ENCODE measurements at places on chromosomes 11 and 22.

DNA sequence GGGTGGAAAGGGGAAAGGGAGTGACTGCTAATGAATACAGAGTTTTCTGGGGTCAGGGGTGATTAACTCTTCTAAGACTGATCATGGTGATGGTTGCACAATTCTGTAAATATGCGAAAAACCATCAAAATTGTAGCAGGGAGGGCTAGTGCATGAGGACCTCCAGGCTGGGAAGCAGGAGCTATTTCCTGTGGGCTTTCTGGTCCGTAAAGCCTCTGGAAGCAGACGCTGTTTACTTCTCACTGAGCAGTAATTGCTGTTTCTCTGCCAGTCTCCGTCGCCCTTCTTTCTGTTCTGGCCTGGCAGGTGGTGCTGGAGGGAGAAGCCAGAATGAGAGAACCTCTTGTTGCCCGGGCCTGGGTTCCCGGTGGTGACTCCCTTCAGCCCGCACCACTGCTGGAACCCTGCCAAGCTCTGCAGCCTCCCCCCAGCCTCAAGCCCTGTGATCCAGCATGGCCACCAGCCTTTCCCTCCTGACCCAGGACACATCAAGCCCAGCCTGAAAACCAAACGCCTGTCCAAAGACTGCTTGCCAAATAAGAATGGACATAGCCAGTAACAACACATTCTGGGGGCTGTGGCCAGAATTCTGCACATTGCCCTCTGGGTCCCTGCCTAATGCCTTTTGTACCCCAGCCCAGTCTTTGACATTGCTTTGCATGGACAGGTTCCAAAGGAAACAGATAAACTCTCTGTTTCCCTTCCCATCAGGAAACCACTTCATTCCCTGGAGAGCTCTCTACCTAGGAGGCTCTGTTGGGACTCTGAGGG, 201.0 kb upstream of the NAV2 start:
- H3K4me1 ChIP-seq = no peaks in the 10 kb centered on the region
- DNase-seq = peak; percentile 71
- H3K36me3 ChIP-seq = no peaks in the 10 kb centered on the region
- H3K27me3 ChIP-seq = no peaks in the 10 kb centered on the region
- peak overlapping the region; percentile 5 for H3K4me3 ChIP-seq

DNA sequence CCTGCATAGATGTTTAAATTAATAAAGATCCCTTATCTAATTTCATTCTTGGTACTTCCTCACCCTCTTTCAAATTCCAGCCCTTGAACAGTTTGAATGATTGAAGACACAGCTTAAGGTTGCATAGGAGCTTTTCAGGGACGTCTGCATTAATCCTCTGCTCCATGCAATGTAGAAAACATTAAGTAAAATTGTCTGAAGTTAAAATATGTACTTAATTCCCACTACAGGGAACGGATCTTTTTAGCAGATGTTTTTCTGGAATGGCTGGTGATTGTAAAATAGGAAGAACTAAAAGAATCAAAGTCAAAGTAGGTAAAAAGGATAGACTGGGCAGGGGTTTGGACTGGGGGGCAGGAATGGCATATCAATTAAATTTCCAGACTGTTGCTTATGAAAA, 58.9 kb downstream of the ABTB2 start:
- no peak overlapping the region for H3K27ac ChIP-seq
- H3K36me3 ChIP-seq = no peaks in the 10 kb centered on the region
- peaks cover 14% of the 10 kb centered on the region for H3K4me1 ChIP-seq
- no peak for DNase-seq
- no peaks in the 10 kb centered on the region for H3K27me3 ChIP-seq

DNA sequence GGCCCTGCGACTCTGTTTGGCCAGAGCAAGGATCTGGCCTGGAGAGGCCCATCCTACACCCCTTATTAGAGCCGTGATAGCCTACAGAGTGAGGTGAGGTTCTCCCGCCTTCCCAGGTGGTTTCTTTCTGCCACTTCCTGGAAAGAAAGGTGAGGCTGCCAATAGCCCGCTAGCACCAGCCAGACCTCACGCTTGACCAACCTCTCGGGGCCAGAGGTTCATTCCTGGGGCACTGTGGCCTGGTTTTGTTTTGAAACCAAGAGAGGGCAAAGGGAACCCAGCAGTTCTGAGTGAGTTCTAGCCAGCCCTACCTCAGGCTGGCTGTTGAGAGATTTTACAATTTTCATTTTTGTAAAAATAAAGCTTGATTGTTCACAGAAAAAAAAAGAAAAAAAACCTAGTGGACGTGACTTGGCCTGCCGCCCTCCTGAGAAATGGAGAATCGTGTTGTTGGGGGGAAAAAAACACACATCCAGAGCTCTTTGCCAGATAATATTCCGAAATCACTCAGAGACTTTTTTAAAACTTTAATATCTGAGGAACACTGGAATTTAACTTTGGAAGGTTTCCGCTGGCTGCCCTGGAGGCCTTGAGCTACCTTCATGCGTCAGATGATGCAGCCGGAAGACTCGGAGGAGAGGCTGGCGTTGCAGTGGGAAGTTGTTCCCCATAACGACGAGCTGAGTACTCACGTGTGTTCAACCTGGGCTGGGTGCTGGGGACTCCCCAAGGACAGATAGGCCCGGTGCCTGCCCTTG, 84.5 kb downstream of the BCR start:
- no peaks in the 10 kb centered on the region for H3K4me1 ChIP-seq
- no peak for DNase-seq
- H3K4me3 ChIP-seq = no peak overlapping the region
- H3K27ac ChIP-seq = peak overlapping the region; percentile 58
- no peaks in the 10 kb centered on the region for H3K27me3 ChIP-seq

DNA sequence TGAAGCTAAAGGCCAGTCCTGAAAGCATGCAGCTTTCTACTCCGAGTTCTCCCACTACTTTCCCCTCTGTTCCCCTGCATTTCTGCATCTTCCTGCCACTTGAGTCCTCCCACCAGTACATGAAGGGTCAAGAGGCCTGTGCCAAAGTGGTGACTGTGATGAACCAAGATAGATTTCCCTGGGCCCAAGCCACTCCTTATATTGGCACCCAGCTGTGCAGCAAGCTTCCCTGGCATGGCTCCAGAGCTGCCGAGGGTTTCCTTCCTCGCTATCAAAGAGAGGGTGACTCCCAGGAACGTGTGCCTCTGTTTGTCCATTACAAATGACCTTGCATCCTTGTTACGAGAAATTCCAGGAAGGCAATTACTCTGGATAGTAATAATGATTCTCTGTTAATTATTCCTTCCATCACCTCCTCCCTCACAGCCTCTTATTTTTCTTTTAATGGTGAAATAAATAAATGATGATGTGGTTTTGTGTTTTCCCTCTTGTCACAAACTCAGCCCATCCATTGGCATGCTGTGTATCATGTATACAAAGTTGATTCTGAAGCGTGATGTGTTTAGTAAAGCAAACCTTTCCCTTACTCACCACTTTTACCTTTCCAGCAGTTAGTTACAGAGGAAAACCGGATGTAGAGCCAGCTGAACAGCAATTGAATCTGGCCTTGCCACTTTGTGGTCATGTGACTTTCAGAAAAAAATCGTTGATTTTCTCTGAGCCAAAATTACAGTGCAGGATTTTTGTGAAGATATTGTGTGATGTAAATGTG, 8.3 kb downstream of the SRSF8 start:
- H3K4me1 ChIP-seq = peaks cover 70% of the 10 kb centered on the region
- H3K27me3 ChIP-seq = no peaks in the 10 kb centered on the region
- H3K27ac ChIP-seq = peak overlapping the region; percentile 64

GRCh38 chr22:37972527-37972926, 11.8 kb downstream of the SOX10 start:
- no peak overlapping the region for H3K27ac ChIP-seq
- no peak overlapping the region for H3K4me3 ChIP-seq
- DNase-seq = no peak
- H3K27me3 ChIP-seq = no peaks in the 10 kb centered on the region
- peaks cover 30% of the 10 kb centered on the region for H3K36me3 ChIP-seq
- H3K4me1 ChIP-seq = no peaks in the 10 kb centered on the region

DNA sequence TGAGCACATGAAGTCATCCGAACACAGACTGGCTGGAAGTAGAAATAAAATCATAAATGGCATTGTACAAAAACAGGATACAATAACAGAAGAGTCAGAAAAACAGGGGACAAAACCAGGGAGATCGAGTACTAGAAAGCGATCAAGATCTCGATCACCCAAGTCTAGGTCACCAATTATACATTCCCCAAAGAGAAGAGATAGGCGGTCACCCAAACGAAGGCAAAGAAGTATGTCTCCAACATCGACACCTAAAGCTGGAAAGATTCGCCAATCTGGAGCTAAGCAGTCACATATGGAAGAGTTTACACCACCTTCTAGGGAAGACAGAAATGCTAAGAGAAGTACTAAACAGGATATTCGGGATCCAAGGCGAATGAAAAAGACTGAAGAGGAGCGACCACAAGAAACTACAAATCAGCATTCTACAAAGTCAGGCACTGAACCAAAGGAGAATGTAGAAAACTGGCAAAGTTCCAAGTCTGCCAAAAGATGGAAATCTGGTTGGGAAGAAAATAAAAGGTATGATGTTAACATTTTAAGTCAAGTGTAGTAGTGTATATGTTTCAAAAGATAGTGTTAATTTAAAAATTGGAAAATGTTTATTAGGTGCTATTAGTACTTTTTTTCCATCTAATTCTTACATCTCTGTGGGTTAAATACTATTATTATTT, 9.4 kb downstream of the PCF11 start:
- peaks cover 58% of the 10 kb centered on the region for H3K36me3 ChIP-seq
- no peak overlapping the region for H3K27ac ChIP-seq
- H3K4me1 ChIP-seq = peaks cover 50% of the 10 kb centered on the region
- no peak overlapping the region for H3K4me3 ChIP-seq
- H3K27me3 ChIP-seq = no peaks in the 10 kb centered on the region

GRCh38 chr11:99370549-99371216, 349.9 kb downstream of the CNTN5 start:
- H3K27me3 ChIP-seq = no peaks in the 10 kb centered on the region
- H3K4me1 ChIP-seq = no peaks in the 10 kb centered on the region
- no peak overlapping the region for H3K27ac ChIP-seq
- DNase-seq = no peak
- H3K4me3 ChIP-seq = no peak overlapping the region

- H3K36me3 ChIP-seq = peaks cover 21% of the 10 kb centered on the region
- no peak overlapping the region for H3K4me3 ChIP-seq
- H3K27ac ChIP-seq = no peak overlapping the region
Measured at GRCh38 chr22:35392357-35392756, 7.6 kb upstream of the MCM5 start.

GRCh38 chr11:94629741-94630140, 62.6 kb downstream of the PIWIL4 start:
- H3K27ac ChIP-seq = no peak overlapping the region
- DNase-seq = no peak
- no peaks in the 10 kb centered on the region for H3K36me3 ChIP-seq

Measured in tibial artery (tissue), 4 donors.